ENCODE measurements at places on chromosomes 4 and X.
A peak's percentile ranks its signal among the peaks of the same experiment; 100 is the strongest.

- DNase-seq, result no peak
These were observed 909.4 kb downstream of the FSTL5 start for GRCh38 chr4:161254375-161254774.

GRCh38 chr4:125482822-125483221 lies 168.1 kb downstream of the FAT4 start:
- DNase-seq, result no peak

- no peak for DNase-seq
These were observed 43.1 kb upstream of the BCOR start for GRCh38 chrX:40140706-40141499.

DNA sequence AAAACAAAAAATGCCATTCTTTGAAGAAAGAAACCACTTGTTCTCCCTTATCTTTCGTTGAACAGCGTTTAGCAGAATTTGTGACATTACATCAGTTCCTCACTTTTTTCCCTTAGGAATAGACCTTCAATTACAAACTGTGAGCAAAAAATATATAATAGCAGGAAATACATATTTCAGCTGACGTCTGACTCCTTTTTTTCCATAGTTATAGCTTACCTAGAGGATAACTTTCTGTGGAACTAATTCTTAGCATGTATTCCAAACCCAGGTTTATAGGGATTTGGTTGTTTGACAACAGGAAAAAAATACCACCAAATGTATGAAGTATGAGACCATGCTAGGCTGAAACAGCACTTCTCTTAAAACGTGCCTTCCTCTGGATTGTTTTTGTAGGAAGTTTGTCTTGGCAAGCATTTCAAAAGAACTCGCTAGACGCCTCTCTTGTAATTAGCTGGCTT lies 2.0 kb upstream of the LIMCH1 start:
- no peak for DNase-seq

DNA sequence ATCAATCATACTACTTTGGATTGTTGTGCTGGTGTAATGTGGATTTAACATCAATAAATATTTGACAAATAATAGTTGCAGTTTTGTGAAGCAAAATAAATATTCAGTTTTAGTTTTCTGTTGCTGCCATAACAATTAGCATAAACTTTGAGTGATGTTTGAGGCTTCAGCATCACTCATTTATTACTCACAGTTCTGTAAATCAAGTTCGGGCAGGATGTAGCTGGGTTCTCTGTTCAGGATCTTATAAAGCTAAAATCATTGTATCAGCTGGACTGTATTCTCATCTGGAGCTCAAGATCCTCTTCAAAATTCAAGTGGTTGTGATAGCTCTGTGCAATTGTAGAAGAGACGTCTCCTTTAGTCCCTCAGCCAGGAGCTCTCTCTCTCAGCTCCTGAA lies 81.7 kb downstream of the CBR4 start:
- DNase-seq, result peak; percentile 72

DNA sequence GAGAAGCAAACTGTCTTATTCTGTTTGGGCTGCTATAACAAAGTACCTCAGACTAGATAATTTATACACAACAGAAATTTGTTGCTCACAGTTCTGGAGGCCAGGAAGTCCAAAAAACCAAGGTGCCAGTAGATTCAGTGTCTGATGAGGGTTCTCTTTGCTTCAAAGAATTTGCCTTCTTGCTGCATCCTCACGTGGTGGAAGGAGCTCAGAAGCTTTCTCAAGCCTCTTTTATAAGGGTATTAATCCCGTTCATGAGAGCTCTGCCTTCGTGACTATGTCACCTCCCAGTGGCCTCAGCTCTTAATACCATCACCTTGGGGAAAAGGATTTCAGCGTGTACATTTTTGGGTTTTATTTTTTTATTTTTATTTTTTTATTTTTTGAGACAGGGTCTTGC lies 20.1 kb downstream of the CA5B start:
- no peak for DNase-seq

DNA sequence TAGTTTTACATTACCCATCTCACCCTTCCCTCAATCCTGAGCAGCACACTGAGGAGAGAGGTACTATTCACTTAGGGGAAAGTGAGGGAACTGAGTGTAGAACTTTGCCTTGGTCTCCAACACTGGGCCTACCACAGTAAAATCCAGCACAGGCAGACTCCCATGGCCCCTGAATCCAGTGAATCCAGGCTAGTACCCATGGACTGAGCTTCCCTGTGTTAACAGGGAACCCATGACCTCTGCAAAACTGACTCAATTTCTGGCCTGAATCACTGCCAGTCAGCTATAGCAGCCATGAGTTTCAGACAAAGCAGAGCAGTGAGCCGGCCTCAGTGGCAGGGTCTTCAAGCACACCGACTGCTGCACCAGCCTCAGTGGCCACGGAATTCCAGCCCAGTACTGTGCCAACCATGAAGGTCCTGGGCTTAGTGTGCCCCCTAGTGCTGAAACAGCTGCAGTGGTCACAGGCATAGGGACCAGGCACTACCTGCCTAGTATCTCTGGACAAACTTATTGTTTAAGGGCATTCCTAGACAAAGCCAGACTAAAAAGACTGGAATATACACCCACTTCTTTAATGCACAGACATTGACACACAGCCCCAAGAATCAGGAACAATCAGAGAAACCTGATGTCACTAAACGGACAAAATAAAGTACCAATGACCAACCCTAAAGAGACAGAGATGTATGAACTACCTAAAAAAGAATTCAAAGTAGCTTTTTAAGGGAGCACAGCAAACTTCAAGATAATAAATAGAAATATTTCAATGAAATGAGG lies 127.4 kb upstream of the RPL34 start:
- no peak for DNase-seq

GRCh38 chr4:81084029-81084428 lies 53.5 kb downstream of the BMP3 start:
- no peak for DNase-seq

DNA sequence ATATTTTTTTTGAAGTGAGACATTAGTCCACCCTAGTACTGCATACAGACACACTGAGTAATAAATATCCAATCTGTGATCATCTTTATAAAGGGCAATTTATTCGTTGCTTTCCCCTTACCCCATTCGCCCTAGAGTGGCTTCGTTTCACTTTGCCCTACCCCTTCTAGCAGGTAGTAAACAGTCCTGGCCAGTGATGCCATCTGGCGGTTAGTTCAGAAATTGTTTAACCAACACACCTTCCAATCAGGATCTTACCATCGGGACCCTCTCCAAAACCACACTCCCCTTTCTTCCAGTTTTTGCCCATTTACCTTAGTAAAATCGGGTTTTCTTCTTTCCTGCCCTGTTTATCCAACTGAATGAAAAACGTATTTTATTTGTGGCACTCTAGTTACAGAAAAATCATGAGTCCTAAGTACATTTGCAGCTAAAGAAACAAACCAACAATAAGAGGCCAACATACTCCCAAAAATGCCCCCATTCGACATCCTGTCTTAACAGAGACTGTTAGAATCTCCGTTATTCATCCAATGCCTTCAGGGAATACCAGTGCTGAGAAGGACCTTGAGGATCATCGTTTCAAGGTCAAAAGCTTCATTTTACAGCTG lies 2.2 kb downstream of the PPA2 start:
- DNase-seq, result no peak
